Psoas muscle (tissue), 8 donors: ENCODE measurements at places on chromosomes 3 and 15. TPM values are rescaled to one million over a fixed set of nuclear protein-coding genes. Genes with fewer than 3 reads are reported as not detected.

Gene FRMD4B
- 1.5 TPM for polyA plus RNA-seq

Gene PIGB
- polyA plus RNA-seq, result 0.57 TPM

Gene CCR3
- polyA plus RNA-seq, result 0.41 TPM

Gene HYAL2
- 25.3 TPM for polyA plus RNA-seq

Gene MAP4
- polyA plus RNA-seq, result 85.5 TPM

Gene JMJD7
- polyA plus RNA-seq, result 4.4 TPM

Gene MFGE8
- 218 TPM for polyA plus RNA-seq

Gene CYP8B1
- polyA plus RNA-seq, result not detected

Gene LRTM1
- not detected for polyA plus RNA-seq

GRCh38 chr3:70400194-70400593 lies 87.8 kb upstream of the MDFIC2 start:
- DNase-seq, result no peak

GRCh38 chr3:141375381-141376301 lies 7.3 kb downstream of the ZBTB38 start:
- no peak for DNase-seq

GRCh38 chr3:27666708-27667107 lies 55.4 kb downstream of the EOMES start:
- peak; percentile 65 for DNase-seq

DNA sequence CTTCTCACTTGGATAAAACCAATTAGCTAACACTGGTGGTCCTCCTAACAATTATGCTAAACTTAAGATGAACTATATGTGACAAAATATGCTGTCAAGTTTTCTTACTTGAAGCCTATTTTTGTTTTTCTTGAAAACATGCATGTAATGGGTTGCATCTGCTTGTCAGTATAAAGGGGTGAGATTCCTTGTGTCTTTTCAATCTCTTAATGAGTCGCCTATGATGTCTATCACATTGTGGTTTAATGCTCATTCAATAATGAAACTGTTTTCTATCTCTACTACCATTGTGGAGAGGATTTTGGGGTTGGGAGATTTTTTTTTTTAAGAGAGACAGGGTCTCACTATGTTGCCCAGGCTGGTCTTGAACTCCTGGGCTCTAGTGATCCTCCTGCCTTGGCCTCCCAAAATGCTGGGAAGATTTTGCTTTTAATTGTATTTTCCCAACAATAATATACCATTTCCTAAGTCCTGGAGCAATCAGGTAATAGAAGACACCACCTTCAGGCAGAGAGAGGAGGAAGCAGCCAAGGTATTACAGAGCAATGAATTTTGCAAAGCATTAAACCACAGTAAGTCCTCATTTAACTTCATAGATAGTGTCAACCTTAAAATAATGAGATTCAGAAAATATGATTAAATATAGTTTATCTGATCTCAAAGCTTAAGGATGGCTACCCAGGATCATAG lies 17.4 kb upstream of the TRMT10C start:
- no peak for DNase-seq

DNA sequence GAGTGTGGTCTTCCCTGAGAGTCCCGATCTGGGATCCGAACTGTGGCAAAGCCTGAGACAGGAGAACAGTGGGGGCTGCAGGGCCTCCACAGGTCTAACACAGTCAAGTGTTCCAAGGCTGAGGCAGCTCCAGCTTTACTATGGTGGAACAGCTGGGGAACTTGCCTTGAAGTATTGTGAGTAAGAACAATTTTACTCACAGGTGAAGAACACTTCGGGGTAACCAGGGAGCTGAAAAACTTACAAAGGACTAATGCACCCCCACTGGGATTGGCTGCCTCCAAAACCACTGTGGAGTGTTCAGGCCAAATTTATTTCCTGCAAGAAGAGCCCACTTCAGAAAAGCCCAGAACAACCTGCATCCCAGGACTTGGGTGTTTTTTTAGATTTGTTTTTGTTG lies 25.4 kb downstream of the ZIC4 start:
- DNase-seq, result no peak

GRCh38 chr15:38602910-38603670 lies 38.5 kb upstream of the RASGRP1 start:
- DNase-seq, result no peak

DNA sequence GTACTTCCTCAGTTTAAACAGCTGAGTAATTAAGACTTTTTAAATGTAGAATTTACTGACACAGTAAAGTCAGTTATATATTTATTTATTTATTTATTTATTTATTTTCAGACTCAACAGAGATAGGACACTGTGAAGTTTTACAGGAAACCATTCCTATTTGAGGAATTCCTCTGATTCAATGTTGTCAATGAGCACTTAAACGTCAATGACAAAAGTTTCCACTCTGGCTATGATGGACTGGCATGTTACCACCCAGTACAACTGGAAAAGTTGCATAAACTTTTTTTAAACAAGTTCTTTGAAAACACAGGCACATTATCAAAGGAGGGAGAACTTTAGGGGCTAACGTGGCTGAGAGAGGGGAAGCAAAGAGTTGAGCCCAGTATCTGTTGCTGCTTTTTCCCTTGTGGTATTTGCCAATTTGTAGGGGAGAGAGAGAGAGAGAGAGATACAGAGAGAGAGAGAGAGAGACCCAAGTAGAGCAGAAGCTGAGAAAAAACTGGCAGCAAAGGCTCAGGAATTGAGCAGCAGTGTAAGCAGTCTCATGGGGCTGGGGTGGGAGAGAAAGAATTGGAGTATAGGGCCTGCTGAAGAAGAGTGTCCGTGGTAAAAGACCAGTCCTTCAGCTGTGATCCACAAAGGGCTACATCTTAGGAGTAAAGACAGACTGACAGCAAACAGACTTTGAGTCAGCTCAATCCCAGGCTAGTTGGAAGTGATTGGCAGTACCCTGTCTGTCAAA lies 18.3 kb upstream of the ACTC1 start:
- no peak for DNase-seq

GRCh38 chr3:31932990-31933389 lies 48.1 kb downstream of the OSBPL10 start:
- no peak for DNase-seq

DNA sequence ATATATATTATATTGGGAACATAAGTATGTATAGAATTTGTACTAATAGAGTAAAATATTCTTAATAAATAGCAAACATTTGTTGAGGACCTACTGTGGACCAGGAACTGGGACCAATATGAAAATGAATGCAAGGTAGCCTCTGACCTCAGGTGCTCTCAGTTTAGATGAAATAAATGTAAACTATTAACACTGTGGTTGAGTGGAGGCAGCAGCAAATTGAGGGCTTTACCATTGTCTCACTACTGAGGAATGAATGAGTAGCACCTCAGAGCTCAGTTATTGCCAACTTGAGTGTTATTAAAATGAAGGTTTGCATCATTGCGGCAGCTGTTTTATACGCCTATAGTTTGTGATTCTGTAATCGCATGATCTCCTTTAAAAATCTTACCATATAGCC lies 90.9 kb upstream of the CGNL1 start:
- no peak for DNase-seq

GRCh38 chr3:31724651-31725050 lies 191.9 kb downstream of the STT3B start:
- DNase-seq, result no peak

DNA sequence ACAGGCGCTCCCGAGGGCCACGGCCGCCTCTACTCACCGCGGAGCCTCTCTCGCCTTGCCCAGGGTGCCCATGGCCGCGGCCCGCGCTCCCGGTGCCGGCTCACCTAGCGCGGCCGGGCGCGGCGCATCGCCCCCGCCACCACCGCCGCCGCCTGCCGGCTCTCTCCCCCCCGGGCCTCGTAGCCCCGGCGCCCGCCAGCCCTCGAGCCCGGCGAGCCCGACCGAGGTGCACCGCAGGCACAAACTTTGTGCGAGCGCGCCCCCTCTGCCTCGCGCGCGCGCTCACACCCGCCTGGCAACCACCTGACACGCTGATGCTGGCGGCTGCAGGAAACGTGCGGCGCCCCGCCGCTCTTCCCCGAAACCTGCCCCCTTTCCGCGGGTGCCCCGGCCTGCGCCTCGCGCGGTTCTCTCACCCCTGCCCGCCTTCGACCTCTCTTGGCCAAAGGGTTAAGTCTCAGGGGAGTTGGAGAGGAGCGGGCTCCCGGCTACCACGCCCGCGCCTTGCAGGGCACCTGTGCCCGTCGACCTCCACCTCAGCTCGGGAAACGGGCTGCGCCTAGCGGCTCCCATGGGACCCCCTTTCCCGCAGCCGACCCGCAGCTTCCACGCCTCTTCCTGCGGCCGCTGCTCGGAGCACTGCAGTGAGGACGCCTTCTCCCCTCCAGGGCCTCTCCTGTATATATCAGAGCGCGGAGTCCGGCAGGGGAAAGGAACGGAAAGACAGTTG lies at the start of gene RASGRP1:
Gene RASGRP1 (minus strand): TSS at position 258 of the 730 bp plus-strand sequence. CDS start 186 bp downstream, at position 72.
- peak; percentile 71 for DNase-seq

DNA sequence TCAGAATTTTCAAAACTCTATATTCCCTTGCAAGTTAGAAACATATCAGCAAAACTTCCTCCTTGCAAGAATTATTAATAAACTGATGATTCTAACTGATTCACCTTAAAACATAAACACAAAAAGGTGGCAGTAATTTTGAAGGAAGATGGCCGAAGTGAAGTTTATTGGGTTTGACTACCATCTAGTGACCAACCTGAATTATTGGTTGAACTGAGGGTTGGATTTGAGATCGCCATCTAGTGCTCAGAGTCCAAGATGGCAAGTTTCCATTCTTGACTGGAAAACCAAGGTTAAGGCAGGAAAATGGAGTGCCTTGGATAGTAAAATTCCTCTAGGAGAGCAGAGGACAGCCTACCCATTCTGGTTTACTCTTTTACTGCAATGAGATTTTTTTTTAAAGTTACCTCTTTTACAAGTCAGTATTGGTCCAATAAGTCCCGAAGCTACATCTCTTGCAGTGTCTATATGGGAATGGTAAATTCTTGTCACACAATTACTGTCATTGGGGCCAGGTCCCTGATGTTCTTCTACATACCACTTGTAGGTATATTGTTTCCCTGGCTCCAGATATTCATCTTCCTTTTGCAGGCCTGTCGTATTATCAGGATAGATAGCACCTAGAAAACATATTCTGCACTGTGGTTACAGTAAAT lies 51.6 kb upstream of the CP start:
- no peak for DNase-seq

GRCh38 chr3:186281176-186281575 lies 80.9 kb downstream of the DGKG start:
- no peak for DNase-seq

- DNase-seq, result no peak
Measured at GRCh38 chr15:60373327-60373726, 24.5 kb downstream of the ANXA2 start.

GRCh38 chr15:68679961-68680371 lies 101.2 kb downstream of the CORO2B start:
- DNase-seq, result no peak

DNA sequence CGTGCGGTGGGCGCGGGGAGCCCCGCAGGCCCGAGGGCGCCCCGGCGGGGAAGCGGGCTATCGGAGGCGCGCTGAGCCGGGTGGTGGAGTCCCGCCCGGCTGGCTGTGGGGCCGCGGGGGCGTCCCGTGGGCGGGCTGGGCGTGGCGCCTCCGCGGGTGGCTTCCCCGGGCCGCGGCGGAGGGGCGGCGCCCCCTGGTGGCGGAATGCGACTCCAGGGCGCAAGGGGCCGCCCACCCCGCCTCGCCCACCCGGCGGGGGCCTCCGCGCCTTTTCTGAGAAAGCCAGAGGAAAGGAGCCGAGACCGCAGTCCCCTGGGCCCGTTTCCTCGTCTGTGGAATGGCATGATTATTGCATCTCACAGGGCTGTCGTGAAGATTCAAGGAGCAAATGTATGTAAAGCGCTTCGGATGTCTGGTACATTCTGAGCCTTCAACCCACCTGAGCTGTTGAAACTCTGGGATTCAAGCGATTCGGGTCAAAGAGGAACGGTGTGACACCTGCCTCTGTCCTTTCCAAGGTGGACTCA lies 31.9 kb upstream of the RAB6B start:
- peak; percentile 73 for DNase-seq

DNA sequence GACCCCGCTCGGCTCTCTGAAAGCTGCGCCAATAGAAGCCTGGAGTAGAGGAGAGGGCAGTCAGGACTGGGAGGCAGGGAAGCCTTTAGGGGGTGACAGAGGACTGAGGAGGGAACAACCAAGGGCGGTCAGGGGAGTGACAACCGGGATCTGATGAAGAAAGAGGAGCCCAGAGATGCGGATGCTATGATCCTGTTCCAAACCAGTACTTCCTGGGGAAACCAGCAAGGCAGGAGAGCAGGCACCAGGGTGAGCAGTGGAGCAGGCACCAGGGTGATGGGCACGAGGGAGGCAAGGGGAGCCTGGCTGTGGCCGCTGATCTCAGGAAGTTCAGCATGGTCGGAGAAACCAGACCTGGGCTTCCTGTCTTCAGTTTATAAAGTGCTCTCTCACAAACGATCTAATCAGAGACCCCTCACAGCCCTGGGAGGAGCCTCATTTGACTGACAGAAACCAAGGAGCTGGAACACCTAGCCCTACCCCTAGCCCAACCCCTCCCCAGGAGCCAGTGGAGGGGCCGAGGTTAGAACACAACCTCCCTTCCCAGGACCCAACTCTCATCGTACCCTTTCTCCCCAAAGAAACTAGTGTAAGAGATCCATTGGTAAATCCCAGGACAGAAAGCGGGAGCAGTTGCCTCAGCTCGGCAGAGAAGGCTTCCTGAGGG lies 34.9 kb downstream of the CCDC33 start:
- DNase-seq, result no peak

DNA sequence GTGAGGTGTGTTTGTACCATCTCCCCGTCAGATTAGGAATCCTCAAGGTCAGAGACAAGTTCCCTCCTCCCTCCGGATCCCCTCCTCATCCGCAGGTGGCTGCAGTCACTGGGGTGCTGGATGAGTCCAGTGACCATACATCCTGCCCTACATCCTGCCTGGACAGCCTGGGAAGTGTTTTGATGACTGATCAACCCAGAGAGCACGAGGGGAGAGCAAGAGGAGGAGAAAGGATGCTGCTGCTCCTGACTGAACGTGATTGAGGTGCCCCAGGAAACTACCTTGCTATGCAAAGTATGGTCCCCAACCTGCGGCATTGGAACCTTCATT lies 65.1 kb downstream of the SLC12A8 start:
- no peak for DNase-seq

GRCh38 chr3:12662593-12663400 lies 1.1 kb downstream of the RAF1 start:
- DNase-seq, result peak; percentile 73

GRCh38 chr3:162938083-162938482 lies 1441.5 kb downstream of the OTOL1 start:
- DNase-seq, result no peak

GRCh38 chr15:39273717-39274411 lies 307.0 kb upstream of the THBS1 start:
- DNase-seq, result no peak

DNA sequence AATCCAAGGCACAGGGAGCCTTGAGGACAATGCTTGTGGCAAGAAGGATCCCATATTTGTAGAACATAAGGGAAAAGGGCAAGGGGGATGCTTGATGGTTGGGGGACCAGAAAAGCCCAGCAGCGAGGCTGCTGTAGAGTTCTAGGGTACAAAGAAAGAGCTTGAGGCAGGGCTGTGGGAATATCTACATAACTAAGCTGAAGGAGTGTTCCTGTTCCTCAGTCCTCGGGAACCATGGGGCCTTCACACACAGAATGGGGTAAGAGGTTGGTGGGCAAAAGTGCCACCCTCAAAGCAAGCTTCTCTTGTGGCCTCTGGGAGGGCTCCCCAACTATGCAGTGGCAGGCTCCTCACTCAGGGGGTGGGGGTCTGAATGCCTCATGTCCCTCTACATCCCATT lies 6.5 kb upstream of the FRMD4B start:
- no peak for DNase-seq
